Right ventricle myocardium inferior (tissue), 1 donor: ENCODE measurements at places on chromosomes 16 and 17. TPM values are rescaled to one million over a fixed set of nuclear protein-coding genes. Genes with fewer than 3 reads are reported as not detected.

- DNase-seq, result no peak
Observed at GRCh38 chr16:12876778-12877177, 24.6 kb upstream of the SHISA9 start.

ASPA gene
- total RNA-seq, result 3.8 TPM

DNA sequence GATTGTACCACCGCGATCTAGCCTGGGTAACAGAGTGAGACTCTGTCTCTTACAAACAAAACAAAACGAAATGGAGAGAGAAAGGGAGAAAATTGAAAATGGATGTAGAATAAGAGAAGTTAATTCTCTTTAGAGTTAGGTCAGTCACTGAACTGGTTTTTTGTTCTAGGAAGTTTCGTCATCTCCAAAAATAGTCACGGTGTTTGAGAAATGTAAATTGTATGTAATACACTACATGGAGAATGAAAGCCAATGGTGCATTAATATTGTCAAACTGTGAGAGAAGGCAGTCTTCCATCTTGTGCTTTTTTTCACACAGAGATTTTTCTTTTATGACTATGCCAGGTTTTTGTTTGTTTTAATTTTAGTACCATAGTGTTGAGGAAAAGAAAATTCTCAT is 145.9 kb downstream of the BCAS3 start:
- no peak for DNase-seq

GABARAP gene
- total RNA-seq, result 444 TPM

GRCh38 chr16:88911136-88911945 is 44.9 kb upstream of the PABPN1L start:
- DNase-seq, result no peak

- DNase-seq, result no peak
Observed at GRCh38 chr17:37726248-37726647, 18.6 kb downstream of the HNF1B start.
